Activated CD8-positive, alpha-beta memory T cell treated with anti-CD3 and anti-CD28 coated beads, Interleukin-2, amount 10 ng/mL, durations not matched to agents 7 days and 5 days (primary cell): ENCODE measurements at places on chromosomes 7 and 10. TPM values are rescaled to one million over a fixed set of nuclear protein-coding genes. Genes with fewer than 3 reads are reported as not detected.

The TMEM140 gene
- total RNA-seq, result 27.5 TPM

GRCh38 chr10:76172020-76172419 lies 740.6 kb downstream of the LRMDA start:
- DNase-seq, result no peak
- no peaks in the 10 kb centered on the region for H3K27me3 ChIP-seq
- H3K27ac ChIP-seq, result no peak overlapping the region
- H3K4me1 ChIP-seq, result no peaks in the 10 kb centered on the region
- no peak overlapping the region for H3K4me3 ChIP-seq
- no peaks in the 10 kb centered on the region for H3K36me3 ChIP-seq

- H3K36me3 ChIP-seq, result no peaks in the 10 kb centered on the region
- H3K27ac ChIP-seq, result no peak overlapping the region
- no peaks in the 10 kb centered on the region for H3K4me1 ChIP-seq
- no peaks in the 10 kb centered on the region for H3K27me3 ChIP-seq
- no peak overlapping the region for H3K4me3 ChIP-seq
- no peak for DNase-seq
These were observed 334.3 kb downstream of the ARL4A start for GRCh38 chr7:13021566-13022300.

DNA sequence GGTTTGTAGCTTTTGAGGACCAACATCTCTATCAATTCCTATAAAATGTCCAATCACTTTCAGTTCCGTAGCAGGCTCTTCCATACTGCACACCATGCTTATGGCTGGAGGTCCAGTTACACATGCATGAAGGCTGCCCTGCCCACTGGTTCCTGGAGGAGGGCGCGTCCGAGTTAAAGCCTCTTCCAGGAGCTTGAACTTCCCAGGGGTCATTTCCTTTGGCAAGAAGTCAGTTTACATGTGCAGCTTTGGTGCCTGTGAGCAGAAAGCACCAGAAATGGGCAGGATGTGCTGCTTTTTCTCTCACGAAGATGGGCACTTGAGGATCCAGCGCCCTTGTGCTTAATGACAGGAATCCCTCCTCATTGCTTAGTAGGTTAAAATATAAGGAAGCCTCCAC lies 17.6 kb upstream of the PHYH start:
- H3K4me1 ChIP-seq, result no peaks in the 10 kb centered on the region
- no peak for DNase-seq
- H3K27ac ChIP-seq, result no peak overlapping the region
- H3K36me3 ChIP-seq, result peaks cover 11% of the 10 kb centered on the region

GRCh38 chr10:48636901-48637300 lies 32.0 kb upstream of the ARHGAP22 start:
- H3K36me3 ChIP-seq, result peaks cover 1% of the 10 kb centered on the region
- H3K27me3 ChIP-seq, result peaks cover 38% of the 10 kb centered on the region
- no peak overlapping the region for H3K4me3 ChIP-seq
- H3K27ac ChIP-seq, result no peak overlapping the region

The KCNMA1 gene
- 0.55 TPM for total RNA-seq

DNA sequence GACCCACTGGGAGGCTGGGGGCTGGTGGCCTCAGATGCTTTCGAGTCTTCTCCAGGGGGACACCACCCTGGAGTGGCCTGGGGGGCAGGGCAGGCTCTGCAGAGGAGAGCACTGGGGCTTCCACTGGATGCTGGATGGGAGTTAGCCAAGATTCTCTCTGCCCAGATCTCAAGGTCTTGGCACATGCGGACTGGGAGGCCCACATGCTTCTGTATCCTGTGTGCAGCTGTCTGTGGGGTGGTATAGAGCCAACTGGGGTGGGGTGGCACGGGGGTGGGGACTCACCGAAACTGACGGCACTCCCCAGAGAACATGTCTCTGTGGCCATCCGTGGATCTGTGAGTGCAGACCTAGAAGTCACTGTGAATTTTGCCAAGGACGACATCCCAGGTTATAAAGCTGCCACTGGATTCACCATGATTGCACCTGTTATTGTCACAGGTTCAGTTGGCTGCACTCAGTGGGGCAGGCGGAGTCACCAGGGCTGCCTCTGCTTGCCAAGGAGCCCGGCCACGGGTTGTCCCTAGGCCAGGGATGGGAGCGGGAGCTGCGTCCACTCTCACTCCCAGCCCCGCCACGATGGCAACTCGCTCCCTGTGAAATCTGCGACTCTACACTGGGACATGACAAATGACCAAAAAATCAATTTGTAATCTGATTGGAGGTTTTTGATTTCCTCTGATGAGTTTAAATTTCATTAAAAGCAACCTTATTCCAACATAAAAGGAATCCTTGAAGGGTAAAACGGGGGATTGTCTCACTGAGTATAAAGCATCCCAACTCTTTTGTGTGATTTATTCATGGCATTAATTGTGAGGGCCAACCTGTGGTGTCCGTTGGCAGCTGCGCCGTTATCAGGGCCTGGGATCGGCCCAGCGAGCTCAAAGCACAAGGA lies 131.3 kb downstream of the EBF3 start:
- no peak overlapping the region for H3K4me3 ChIP-seq
- H3K27me3 ChIP-seq, result no peaks in the 10 kb centered on the region
- no peak overlapping the region for H3K27ac ChIP-seq
- no peaks in the 10 kb centered on the region for H3K4me1 ChIP-seq
- no peak for DNase-seq
- H3K36me3 ChIP-seq, result no peaks in the 10 kb centered on the region

The PRR15 gene
- total RNA-seq, result not detected
